ENCODE measurements at places on chromosomes 3 and 15.

GRCh38 chr3:188664795-188665194 is 507.0 kb upstream of the TPRG1 start:
- DNase-seq: no peak

DNA sequence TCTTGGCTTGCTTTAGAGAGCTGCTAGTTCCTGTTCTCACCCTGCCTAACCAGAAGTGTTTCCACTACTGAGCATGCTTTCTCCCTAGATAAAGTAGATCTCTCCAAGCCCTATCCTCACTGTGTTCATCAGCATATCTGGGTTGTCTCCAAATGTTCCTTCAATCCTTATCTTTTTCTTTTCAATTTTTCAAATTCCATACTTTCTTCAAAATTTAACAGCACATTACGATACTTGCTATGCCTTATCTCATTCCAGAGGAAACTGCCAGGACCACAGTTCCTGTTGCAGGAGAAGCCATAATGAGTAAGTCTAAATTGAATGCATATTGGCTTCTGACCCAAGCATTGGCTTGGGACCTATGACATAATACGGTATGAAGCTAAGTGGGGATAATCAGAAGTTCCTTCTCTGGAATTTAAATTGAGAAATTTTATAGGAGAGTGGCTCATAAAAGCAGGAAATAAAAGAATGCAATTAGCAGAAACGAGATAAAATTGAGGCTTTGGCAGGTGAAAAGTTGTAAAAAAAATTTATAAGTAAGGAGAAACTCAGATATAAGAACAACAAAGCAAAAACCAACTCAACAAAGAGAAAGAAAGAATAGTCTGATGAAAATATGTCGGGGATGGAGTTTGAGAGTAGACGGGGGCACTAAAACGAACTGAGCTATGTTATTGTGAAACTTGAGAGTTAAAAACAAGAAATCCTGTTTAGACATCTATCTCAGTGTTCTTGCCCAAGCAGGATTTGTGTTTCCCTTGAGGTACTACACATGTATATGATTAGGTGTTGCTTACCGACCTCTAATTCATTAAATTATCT is 631.7 kb upstream of the CCDC54 start:
- DNase-seq: no peak

- no peak for DNase-seq
These were observed 56.8 kb upstream of the TPM1 start for GRCh38 chr15:62985768-62986167.

DNA sequence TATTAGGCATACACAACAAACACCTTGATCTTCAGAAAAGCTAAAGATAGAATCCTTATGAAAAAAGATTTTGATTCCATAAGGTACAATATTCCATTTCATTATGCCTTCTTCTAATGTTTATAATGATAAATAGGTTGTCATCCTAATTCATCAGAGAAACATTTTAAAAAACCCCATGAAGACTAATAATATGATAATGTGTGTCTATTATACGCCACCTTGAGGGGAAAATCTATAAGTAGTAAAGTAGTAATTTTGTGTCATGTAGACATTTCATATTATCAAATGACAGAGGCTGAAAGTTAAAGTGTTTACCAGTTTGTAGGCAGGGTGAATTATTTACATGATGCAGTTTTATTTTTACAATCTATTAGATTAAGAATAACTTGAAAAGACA is 524.3 kb downstream of the GBE1 start:
- DNase-seq: no peak

- no peak for DNase-seq
These were observed 20.4 kb downstream of the HACD3 start for GRCh38 chr15:65550681-65551098.

DNA sequence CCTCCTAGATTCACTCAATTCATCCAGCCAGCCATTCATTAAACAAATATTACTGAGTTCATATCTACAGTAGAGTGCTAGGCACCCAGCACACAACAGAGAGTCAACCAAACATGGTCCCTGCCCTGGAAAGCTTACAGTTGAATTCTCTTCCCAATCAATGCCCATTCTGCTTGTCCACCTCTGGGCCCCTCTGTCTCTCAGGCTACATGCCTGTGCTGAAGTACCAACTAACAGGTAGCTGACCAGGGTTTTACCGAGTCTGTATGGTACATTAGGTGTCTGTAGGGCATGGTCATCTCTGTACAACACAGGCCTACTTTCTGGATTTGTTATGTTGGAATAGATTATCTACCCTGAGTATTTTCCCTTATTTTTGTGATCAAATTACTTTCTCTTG is 23.3 kb downstream of the PLD1 start:
- DNase-seq: no peak

DNA sequence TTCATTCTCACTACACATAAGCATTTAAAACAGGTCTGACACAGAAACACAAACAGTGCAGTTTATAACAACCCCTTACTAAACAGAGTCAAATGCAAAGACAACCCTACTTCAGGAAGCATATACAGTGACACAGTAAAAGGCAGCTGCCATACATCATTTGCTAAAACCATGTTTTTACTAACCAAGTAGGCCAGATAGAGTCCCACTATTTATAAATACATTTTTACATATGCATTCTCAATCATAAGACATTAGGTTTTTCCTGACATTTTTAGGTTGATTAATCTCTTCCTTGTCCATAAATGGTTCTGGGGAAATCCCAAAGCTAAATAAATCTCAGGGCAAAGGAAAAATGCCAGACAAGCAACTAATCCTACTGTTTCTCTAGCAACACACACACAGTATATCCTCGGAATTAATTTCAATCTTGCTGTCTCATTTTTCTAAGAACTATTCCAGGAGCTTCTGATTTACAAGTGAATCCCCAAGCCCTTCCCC is 39.0 kb downstream of the CHAC1 start:
- no peak for DNase-seq

GRCh38 chr15:98626153-98626552 is 22.2 kb upstream of the IGF1R start:
- no peak for DNase-seq

GRCh38 chr3:126109146-126109879 is 25.4 kb upstream of the SLC41A3 start:
- peak; percentile 14 for DNase-seq
